Putamen (tissue), 1 donor: ENCODE measurements at places on chromosomes 12 and 14.
A peak's percentile ranks its signal among the peaks of the same experiment; 100 is the strongest.

- no peak for DNase-seq
Observed at GRCh38 chr14:22276913-22277816, 311.9 kb downstream of the DAD1 start.

DNA sequence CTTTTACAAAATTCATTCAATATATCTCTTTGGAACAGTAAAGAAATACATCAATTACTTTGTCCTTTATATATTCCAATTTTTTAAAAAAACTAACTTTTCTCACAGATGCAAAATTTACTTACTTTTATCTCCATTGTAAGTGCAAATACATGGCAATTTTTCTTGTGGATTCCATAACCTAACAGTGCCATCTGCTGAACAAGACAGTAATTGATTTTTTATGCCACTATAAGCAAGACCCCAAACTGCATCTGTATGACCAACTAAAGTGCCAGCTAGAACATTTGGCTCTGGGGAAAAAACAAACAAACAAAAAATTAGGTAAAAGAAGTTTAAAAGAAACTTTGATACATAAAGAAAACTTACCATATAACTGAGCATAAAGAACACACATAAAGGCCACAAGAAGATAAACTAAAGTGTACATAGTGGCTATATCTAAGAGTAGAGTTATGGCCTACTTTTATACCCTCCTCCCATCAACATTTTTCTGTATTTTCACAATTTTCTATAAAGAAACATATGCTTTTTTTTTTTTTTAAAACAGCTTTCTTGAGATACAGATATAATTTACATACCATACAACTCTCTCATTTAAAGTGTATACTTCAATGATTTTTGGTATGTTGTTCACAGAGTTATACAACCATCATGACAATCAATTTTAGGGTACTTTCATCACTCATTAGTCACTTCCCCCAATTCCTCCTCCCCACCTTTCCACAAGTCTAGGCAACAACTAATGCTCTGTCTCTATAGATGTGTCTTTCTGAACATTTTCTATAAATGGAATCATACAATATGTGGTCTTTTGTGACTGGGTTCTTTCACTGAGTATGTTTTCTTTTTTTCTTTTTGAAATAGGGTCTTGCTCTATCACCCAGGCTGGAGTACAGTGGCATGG is 32.6 kb downstream of the COCH start:
- peak; percentile 31 for DNase-seq

GRCh38 chr12:96457191-96457930 is 32.0 kb upstream of the CFAP54 start:
- DNase-seq: no peak

GRCh38 chr12:118525216-118525615 is 148.9 kb downstream of the SUDS3 start:
- no peak for DNase-seq

DNA sequence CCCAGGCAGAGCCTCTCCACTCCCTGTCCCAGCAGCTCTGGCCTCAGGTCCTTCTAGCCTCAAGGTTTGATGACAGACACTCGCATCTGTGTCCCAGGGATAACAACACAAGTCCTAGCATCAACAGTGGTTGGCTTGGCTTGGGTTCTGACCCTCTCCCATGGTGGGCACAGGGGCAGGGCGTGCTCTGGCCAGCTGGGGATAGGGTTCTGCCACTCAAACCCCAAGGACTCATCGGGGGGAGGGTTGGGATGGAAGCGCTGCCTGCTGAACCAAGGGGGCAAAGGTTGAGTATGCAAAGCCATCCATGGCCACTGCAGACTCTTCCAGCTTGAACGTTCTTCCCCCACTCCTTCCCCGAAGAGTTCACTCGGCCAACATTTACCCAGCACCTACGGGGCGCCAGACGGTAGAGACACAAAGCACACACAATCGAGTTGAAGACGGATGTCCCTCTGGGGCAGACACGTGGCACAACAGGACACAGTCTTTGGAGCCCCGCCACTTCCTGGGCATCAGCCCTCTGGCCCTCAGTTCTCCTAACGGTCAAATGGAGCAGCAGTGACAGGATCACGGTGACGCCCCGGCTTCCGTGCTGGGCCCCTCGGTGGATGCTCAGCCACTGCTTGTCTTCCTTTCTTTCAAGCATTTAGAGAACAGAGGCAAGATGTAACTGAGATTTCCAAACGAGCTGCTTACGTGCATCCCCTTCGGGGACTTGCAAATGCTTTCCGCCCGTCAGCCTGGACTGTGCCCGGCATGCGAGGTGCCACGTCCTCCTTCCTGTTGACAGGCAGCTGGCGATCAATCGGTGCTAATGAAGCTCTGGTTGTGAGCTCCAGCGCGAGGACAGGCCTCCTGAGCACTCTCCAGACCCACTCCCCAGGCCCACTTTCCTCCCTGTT is 42.6 kb downstream of the DLK1 start:
- DNase-seq: no peak

DNA sequence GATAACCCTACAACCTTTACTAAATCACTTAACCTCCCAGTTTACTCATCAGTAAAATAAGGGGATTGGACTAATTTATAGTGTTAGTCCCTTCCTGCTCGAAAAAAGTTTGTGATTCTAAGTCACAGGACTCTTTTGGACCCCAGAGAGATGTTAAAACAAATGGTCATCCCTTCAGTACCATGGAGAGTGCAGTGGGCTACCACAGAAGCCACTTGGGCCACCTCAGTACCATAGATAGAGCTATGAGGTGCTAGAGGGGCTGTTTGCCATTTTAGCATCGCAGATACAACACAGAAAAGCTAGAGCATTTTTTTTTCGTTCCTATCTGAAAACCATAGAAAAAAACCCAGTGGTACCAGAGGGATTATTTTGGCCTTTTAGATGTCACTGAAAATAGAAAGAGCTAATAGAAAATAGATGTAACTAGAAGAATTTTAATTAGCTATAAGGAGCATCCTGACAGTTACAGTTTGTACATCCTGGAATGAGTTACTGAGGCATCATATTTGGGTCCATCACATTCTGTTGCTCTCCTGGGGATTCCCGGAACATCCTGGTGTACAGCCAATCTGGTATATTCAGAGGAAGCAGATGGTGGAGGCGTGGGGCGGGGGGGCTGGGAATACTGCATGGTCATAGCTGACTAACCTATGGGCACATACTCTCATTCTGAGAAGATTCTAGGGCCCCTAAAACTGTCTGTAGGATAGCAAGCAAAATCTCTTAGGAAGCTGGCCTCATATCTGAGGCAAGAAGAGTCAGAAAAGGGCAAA is 2.8 kb downstream of the ZNF219 start:
- no peak for DNase-seq

GRCh38 chr12:39490500-39491282 is 47.8 kb upstream of the KIF21A start:
- DNase-seq: no peak

DNA sequence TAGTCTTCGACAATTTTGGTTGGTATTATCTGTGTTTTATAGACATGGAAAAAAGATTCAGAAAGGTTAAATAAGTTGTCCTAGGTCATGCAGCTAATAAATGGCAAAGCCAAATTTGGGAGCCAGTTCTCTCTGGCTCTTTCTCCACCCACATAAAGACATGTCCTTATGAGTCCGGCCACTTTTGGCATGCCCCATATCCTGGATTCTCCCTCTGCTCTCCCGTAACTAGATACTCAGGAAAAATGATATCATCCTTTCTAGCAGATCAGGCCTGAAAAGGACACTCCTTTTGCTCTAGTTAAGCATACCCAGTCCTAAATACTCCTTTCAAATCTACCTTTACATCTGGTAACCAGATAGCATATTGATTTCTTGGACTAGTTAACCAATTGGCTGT is 64.4 kb downstream of the TTLL5 start:
- no peak for DNase-seq

GRCh38 chr14:68807148-68807600 is 14.3 kb upstream of the ZFP36L1 start:
- DNase-seq: no peak

GRCh38 chr12:46786774-46787173 is 39.0 kb downstream of the SLC38A4 start:
- no peak for DNase-seq

GRCh38 chr12:111408686-111409402 is 3.1 kb downstream of the SH2B3 start:
- no peak for DNase-seq

DNA sequence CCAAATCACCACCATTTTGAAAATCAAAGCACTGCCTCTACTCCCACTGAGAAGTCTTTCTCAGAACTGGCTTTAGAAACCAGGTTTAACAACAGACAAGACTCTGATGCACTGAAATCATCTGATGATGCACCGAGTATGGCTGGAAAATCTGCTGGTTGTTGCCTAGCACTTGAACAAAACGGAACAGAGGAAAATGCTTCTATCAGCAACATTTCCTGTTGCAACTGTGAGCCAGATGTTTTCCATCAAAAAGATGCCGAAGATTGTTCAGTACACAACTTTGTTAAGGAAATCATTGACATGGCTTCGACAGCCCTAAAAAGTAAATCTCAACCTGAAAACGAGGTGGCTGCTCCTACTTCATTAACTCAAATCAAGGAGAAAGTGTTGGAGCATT is 115.0 kb upstream of the NPAS3 start:
- no peak for DNase-seq

- DNase-seq: no peak
Observed at GRCh38 chr12:109358154-109358869, 10.6 kb downstream of the MYO1H start.

GRCh38 chr12:121391619-121392324 is 8.1 kb upstream of the RNF34 start:
- DNase-seq: no peak

- no peak for DNase-seq
Observed at GRCh38 chr12:132489078-132489601, 811 bp upstream of the FBRSL1 start.

- no peak for DNase-seq
Observed at GRCh38 chr12:69068448-69068847, 135.5 kb upstream of the CPM start.

DNA sequence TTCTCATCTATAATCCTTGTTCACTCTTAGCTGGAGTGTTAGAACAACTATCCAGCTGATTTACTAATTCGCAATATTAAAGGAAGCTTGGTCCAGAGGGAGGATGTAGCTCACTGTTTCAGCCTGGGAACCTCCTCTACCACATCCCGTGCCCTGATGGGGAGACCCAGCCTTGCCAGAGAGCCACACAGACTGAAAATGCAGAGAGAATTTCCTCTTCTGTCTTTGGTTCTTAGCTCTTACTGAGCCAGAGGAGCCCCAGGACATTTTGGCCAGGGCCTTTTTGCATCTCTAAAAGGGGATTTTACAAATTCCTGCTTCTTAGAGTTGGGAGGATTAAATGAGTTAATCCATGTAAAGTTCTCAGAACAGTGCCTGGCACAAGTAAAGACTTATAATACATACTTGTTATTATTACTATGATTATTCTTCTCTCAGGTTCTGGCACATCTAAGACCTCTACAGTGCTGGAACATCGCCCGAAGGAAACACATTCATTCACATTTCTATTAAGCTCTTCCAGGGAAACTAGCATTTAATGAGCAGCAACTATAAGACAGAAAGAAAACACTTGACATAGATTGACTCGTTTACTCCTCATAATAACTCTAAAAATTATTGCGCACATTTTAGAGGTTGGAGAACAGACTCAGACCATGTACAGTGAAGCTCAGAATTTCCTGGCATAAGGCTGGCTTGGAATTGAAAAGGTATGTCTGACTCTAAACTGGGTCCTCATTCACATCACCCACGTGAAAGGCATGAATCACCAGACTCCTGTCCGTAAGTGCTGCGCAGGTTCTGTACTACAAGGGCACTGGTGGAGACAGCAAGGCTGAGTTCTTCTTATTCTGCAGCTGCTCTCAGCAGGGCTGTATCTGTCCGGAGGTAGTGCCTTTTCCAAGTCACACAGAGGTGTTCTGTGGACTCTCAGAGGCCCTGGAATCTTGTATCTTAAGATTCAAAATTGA is 27.8 kb upstream of the AEBP2 start:
- no peak for DNase-seq

- DNase-seq: no peak
Observed at GRCh38 chr14:74085047-74085637, 386 bp downstream of the LIN52 start.

- no peak for DNase-seq
Observed at GRCh38 chr12:93862424-93862823, 185.2 kb downstream of the CRADD start.

GRCh38 chr14:95659293-95659989 is 26.8 kb upstream of the TCL1B start:
- no peak for DNase-seq
